ENCODE measurements at places on chromosomes 7 and 10. TPM values are rescaled to one million over a fixed set of nuclear protein-coding genes. Genes with fewer than 3 reads are reported as not detected.

FRAT1 gene
- 1.6 TPM for total RNA-seq

DNA sequence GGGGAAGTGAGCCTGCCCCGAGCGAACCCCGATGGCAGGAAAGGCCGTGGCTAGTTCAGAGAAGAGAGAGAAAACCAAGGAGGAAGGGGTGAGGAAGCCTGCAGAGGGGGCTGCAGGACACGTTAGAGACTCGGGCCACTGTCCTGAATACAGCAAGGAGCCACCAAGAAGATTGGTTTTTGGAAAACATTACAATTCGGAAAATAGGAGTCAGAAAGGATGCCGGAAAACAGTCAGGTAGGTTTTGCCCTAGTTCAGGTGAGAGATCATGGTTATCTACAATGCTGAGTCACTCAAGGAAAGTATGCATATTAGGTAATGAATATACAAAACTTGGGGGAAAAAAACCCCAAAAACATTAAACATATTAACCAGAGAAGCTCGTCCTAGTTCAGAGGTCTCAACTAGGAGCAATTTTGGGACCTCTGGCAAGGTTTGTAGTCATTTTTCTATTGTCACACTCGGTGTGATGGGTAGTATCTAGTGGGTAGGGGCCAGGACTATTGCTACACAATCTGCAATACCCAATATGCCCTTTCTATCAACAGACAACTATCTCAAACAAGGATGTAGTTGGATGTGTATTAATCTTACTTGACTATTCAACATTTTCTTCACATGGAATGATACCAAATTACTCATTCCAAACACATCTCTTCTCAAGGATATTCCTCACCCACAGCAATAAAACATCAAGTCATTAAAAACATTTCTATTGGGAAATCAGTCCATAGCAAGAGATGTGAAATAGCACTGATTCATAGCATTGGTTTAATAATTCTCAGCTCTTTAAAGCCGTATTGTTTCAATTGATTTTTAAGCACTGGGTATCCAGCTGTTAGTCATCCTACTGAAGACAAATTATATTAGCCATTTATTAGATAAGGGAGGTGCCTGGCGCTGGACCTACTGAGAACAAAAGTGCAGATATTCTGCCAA lies 74.4 kb upstream of the RSU1 start:
- peak; percentile 68 for DNase-seq

DNA sequence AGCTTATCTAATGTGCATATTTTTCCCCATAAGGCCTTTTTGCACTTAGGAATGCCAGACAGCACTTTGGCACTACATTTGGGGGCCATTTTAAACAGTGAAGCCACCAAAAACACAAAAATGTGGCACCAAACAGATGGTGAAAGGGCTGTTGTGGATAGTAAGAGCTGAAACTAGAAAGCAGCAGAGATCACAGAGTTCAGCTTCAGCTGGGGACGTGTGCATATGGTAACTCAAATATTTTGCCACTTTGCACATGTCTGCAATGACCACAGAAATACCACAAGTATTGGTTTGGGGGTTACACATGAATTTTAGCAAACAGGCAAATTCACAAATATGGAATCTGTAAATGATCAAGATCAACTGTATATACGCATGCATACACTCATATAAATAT lies 72.8 kb downstream of the PODXL start:
- no peak for DNase-seq

- no peak for DNase-seq
Observed at GRCh38 chr7:14859267-14859666, 43.3 kb downstream of the DGKB start.

DNA sequence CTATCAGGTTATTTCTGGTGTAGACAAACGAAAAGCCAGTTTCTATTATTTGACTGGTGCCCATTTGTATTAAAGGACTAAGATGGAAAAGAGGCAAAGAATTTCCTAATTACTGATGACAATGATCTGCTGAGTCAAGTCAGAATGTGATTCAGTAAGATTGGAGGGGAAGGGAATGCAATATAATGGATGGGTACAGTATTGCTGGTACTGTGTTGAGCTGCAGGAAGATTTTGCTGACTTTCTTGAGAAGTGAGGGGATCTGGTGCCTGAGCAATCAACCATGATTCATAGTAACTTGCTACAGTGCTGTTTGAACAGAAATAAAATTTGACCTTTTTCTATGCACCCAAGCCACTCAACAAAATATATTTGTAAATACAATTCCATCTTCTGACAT lies 139.1 kb upstream of the RHEB start:
- no peak for DNase-seq

DNA sequence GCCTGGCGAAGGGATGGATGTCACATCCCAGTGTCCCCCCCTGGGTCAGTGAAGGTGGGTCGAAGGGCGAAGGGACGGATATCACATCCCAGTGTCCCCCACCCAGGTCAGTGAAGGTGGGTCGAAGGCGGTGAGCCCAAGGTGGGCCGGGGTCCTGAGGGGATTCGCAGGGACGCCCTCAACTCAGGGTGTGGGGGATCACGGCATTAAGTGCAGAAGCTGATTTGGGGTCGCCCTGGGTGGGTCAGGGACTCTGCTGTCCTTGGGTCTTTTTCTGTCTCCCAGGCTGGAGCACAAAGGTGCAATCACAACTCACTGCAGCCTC lies 21.9 kb downstream of the ADAP1 start:
- no peak for DNase-seq

- no peak for DNase-seq
Observed at GRCh38 chr10:28664369-28664740, 13.0 kb upstream of the BAMBI start.

- DNase-seq: no peak
Observed at GRCh38 chr7:146736446-146737190, 620.0 kb downstream of the CNTNAP2 start.

DNA sequence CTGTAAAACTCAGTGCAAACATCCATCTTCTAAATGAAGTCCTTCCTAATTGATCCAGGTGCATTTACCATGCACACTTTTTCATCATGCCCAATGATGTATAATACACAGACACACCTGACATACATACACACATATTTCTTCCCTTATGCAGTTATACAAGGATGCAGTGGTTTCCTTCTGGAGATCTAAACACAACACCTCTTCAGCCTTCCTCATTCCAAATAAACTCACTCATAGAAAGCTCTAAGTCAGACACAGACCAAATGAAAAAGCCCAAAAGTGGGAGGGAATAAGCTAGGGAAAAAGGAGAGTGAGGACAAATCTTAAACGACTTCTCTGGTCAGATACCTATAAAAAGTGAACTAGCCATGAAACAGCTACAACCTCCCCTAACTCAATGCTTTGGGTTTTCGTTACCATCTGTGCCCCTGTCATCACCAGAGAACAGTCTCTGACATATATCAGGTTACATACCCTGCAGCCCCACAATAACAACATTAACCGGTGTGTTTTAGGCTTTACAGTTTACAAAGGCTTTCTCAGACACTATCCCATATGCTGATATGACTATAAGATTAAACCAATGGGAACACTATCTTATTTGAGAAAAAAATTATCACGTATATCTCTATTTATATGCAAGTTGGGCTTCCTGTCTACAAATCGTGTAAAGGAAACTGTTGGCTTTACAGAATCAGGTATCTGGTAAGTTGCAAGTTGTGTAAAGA lies 675.2 kb downstream of the PHTF2 start:
- no peak for DNase-seq

DNA sequence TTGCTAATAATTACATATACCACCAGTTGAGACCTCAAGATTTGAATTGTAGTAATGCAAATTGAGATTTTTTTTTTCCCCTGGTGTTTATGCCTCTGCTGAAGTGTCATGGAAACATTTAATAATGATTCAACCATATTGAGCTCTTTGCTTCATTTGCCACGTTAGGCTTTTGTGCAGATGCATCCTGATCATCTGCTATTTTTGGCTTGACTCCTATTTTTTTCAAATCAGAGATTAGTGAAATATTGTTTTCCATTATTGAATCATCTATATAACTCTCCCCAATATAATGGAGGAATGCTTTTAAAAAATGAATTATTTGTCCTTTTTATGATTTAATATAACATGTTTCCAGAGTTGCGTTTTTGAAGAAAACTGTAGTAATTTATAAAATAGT lies 115.1 kb downstream of the SRI start:
- no peak for DNase-seq

DNA sequence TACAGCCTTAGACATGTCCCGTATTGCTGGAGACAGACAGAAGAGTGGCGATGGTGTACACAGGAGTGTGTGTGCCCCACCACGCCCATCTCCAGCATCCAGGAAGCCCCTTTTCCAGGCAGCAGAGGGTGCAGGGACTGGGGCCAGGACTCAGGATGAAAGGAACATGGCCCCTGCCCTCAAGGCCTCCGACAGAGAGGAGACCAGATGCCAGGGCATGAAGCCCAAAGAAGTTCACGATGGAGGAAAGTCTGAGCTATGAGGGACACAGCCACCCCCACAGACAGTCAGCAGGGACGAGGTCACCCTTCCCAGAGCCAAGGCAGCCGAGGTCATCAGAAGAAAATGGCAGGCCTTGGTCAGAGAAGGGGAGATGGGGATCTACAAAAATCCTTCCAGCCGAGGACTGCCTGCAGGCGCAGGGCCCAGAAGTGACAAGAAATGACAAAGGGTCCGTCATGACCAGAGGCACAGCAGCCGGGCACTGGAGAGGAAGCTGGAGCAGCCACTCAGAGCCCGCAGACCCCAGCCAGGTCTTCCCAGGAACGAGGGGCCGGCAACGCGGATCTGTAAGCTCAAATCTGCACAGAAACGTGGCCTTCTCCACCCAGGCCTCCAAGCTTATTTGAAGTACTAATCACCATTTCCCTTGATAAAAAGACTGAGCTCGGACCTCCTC lies 78.7 kb upstream of the PPP2R2D start:
- no peak for DNase-seq

DNA sequence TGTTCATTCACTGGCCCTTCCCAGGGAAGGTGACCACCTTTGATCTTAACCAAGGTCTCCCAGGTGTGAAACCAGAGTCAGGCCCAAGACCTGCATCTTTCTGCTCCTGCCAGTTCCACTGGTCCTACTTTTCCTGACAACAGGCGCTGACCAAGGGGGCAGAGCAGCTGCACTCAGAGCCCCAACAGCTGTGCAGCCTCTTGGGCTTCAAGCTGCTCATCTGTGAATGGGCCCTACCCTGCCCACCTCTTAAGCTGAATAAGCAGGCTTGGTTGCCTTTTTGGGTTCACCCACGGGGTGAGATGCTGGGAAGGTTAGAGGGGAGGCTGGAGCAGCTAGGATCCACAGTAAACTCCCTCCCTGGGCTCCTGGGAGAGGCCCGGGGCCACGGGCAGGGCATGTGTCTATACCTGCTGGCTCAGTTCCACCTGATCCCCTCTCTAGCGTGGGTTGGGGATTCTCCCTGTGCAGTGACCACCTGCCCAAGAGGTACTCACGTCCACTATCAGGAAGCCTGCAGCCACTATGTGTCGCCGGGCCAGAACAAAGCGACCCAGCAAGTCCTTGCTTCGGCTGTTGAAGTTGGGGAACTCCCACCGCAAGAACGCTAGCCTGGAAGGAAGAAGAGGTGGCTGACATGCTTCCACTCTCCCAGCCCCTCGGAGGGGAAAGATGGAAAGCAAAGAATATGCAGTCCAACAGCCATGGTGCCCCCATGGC lies 10.6 kb downstream of the TBRG4 start:
- DNase-seq: no peak

Data from H4 (cell line).